ENCODE measurements at places on chromosomes 16 and 17.

DNA sequence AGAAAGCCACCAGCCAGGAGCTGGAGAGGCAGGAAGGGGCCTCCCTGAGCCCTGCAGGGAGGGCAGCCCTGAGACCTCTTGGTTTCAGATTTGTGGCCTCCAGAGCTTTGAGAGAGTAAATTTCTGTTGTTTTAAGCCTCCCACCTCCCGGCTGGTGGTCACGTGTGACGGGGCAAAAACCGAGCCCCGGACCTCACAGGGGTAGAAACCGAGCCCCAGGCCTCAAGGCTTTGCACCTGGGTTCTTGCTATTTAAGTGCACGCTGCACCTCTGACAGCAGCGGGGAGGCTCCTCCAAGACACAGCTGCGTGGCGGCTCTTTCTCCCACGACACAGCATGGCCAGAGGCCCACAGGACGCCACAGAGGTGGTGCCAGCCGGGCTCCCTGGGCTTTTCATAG, 17.4 kb upstream of the ZC3H18 start:
- no peak for DNase-seq

DNA sequence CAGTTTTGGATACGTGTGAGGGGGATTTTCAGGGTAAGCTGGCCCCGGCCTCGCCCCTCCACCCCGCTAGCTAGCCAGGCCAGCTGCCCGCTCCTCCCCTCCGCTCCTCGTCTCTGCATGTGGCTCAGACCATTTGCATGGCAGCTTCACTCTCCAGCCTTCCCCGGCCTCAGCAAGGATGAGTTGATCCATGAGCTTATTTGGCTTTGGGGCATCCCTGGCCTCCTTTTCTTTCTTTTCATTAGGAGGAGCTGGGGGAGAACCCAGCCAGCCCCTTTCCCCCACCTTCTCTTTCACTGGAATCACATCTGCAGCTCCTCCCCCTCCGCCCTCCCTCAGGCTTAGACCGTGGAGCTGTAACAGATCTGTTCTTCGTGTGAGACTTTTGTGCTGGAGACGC, 30.7 kb downstream of the ELAC2 start:
- DNase-seq: no peak

DNA sequence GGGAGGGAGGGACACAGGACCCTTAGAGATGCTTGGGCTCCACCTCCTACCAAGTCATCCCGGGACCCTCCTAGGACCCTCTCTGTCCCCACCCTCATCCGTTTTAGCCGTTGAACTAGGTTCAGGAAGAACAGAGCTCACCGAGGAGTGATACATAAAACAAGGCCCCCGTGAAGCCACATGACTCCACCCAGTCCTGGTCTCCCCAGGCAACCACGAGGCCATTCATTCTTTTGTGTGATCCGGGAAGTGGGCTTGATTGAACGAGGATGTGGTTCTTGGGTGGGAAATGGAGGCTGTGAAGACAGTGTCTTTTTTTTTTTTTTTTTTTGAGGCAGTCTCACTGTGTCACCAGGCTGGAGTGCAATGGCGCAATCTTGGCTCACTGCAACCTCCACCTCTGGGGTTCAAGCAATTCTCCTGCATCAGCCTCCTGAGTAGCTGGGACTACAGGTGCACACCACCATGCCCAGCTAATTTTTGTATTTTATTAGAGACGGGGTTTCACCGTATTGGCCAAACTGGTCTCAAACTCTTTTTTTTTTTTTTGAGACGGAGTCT, 14.8 kb downstream of the TRARG1 start:
- no peak for DNase-seq

DNA sequence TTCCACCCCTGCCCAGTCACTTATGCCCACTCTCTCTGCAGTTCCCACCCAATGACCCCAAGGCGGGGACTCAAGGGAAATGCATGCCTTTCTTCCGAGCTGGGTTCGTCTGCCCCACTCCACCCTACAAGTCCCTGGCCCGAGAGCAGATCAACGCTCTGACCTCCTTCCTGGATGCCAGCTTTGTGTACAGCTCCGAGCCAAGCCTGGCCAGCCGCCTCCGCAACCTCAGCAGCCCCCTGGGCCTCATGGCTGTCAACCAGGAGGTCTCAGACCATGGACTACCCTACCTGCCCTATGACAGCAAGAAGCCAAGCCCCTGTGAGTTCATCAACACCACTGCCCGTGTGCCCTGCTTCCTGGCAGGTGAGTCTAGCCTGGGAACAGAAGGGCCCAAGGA, 13.8 kb downstream of the LPO start:
- no peak for DNase-seq

- no peak for DNase-seq
Measured at GRCh38 chr17:35773129-35773528, 12.4 kb downstream of the C17orf50 start.

GRCh38 chr16:1367486-1368174, 15.9 kb downstream of the GNPTG start:
- DNase-seq: no peak

DNA sequence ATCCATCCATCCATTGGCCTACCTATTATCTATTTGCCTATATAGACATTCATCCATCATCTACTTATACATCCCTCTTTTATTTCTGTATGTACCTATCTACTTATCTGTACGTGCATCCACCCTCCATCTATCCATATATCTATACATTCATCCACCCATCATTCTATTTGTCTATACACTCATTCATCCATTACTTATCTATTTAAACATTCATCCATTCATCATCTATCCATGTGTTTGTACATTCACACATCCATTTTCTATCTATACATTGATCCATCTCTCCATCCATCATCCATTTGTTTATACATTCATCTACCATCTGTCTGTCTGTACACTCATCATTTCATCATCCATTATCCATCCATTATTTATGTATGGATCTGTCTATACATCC, 365.7 kb upstream of the RBFOX1 start:
- DNase-seq: no peak

DNA sequence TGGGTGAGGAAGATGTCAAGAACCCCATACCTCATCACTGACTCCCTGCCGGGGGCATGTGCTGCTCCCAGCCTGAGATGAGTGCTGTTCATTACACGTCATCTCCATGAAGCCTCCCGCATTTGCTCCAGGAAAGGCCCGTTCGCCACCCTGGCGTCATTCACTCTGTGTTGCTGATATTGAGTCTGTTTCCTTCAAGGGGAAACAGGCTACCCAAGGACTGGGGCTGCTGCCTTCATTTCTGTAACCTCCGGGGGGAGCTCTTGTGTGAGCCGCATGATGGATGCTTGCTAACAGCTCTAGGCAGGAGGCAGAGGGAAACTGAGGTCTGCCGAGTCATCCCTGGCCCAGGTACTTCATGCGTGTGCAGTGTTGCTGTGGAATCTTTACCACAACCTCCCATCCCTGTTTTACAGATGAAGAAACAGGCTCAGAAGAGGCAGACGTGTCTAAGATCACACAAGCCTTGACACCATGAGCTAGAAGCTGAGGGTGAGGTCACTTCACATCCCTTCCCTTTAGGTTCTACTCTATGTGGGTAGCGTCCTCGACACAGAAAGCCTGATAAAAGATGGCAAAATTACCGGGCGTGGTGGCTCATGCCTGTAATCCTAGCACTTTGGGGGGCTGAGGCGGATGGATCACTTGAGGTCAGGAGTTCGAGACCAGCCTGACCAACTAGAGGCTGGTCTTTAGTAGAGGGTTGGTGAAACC, 3.5 kb upstream of the ARMC5 start:
- no peak for DNase-seq

DNA sequence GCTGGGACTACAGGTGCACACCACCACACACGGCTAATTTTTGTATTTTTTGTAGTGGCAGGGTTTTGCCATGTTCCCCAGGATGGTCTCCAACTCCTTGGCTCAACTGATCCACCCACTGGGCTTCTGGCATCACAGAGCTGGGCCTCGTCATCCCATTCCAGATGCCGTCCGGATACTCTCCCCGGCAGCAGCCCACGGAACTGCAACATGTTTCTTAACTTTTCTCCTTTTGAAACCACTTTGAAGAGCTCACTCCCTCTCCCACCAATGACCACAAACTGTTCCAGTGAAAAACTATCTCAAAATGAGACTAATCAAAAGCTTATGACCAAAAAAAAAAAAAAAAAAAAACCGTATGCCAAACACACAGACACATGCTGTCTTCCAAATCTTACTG, 17.6 kb downstream of the PEMT start:
- no peak for DNase-seq

GRCh38 chr17:29253037-29253436, 6.4 kb downstream of the CRYBA1 start:
- DNase-seq: no peak

DNA sequence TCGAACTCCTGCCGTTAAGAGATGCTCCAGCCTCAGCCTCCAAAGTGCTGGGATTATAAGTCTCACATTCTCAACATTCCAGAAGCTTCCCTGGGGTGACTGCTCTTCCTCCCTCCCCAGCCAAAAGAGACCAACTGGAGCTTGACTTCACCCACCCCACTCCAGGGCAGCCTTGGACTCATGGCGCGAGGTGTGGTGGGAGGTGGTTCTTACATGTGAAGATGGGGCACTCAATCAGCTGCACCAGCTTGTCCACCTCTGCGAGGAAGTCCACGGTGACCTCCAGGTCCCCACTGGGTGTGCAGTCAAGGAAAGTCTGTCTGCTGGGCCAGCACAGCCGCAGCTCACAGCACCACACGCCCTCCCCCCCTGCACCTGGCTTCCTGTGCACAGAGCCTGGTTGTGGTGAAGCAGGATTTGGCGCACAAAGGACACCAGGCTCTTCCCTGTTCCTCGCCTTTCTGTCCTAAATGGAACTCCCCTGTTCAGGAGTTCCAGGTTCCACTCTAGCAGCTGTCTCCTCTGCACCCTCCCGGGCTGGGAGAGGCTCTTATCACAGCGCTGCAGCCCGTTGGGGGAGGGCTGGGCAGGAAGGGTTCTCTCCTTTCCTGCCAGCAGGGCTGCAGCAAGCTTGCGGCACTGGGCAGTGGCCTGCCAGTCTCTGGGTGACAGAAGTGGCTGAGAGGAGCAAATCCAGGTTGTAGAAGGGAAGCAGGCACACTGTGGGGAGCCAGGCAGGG, 9.6 kb upstream of the MTSS2 start:
- no peak for DNase-seq

DNA sequence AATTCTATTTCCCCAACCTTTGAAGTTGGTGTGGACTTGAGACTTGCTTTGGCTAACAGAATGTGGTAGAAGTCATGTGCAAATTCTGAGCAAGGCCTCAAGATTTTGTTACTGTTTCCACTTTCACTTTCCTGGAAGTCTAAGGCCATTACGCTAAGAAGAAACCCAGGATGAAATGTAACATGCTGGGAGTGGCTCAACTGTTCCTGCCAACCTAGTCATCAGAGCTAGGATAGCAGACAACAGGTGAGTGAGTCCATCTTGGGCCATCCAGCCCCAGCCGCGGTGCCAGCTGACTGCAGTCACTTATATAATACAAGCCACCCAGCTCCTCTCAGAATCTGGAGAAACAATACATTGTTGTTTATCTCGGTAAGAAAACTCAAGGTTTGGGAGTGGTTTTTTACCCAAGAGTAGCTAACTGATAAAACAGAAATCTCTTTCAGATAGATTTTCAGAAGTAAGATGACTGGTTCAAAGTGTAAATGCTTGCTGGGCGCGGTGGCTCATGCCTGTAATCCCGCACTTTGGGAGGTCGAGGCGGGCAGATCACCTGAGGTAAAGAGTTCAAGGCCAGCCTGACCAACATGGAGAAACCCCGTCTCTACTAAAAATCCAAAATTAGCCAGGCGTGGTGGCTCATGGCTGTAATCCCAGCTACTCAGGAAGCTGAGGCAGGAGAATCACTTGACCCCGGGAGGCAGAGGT, 10.7 kb upstream of the STX4 start:
- DNase-seq: no peak

- DNase-seq: no peak
Measured at GRCh38 chr16:11474617-11475291, 112.0 kb downstream of the LITAF start.

DNA sequence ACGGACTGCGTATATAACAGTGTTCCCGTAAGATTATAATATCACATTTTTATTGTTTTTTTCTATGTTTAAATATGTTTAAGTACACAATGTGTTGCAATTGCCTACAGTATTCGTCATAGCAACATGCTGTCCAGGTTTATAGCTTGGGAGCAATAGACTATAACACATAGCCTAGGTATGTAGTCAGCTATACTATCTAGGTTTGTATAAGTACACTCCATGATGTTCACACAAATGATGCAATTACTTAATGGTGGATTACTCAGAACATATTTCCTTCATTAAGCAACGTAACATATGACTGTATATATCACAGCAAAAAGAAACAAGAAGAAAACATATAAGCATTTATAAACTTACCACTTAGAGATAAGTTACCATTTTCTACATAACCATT, 160.0 kb downstream of the CBLN1 start:
- no peak for DNase-seq

GRCh38 chr16:1346422-1347285, 5.0 kb downstream of the TSR3 start:
- no peak for DNase-seq

- DNase-seq: no peak
Measured at GRCh38 chr17:35243561-35244340, 879 bp downstream of the SLFN5 start.

DNA sequence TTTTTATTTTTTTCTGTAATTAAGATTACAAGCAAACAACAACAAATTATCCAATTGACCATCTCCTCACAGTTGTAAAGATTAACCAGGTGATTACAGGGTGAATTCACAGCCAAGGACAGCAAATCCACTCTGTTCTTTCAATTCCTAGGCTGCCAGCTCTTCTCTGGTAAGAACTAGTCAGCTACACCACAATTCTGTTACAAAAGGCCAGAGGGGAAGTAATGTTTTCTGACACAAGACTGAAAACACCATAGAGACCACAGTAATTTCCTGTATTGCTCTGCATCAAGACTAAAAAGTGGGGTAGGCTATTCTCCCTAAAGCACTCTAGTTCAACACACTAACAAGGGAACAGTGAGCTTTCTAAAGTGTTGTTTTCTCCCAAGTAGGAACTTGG, 10.6 kb downstream of the CA10 start:
- DNase-seq: no peak

DNA sequence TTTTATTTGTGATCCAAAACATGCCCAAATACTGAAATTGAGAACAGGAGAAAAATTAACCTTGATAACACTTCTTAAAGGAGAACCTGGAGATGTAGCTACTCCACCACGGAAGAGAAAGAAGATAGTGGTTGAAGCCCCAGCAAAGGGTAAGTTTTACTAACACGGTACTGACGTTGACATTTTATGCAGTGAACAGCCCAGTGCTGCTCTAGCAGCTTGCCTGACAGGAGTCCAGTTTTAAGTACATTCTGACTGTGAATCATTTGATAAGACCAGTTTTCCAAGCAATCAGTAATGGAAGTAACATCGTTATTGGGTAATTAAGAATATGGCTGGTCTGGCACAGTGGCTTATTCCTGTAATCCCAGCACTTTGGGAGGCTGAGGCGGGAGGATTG, 6.5 kb downstream of the ORC6 start:
- no peak for DNase-seq

DNA sequence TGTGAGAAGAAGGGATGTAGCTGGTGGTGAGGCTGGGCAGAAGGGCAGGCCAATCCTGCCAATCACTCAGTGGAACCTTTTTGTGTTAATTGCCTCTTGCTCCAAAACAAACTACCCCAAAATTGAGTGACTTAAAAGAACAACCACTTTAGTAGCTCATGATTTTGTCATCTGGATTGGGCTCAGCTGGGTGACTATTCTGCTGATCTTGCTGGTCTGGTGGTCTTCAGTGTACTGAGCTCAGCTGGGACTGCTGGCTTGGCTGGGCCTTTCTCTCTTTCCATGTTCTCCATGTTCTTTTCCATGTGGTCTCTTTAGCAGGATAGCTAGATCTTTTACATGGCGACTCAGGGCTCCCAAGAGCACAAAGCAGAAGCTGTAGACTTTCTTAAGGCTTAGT, 37.7 kb upstream of the SDK2 start:
- DNase-seq: no peak

- no peak for DNase-seq
Measured at GRCh38 chr17:64653325-64653984, 8.7 kb downstream of the SMURF2 start.
